Muscle of leg (tissue), 16 donors: ENCODE measurements at places on chromosomes 4 and X. TPM values are rescaled to one million over a fixed set of nuclear protein-coding genes. Genes with fewer than 3 reads are reported as not detected.

RIPPLY1 gene
- 0.53 TPM for total RNA-seq

PRDM5 gene
- total RNA-seq, result 25.3 TPM

PDZD4 gene
- 1.6 TPM for total RNA-seq

NEUROG2 gene
- total RNA-seq, result not detected

NPY2R gene
- under 0.01 TPM for total RNA-seq

SPATA4 gene
- 0.13 TPM for total RNA-seq

CYSLTR1 gene
- total RNA-seq, result 11.1 TPM

P2RY4 gene
- 0.09 TPM for total RNA-seq

MAGEA10 gene
- total RNA-seq, result not detected

SPIN2A gene
- 3.4 TPM for total RNA-seq

TRAPPC2 gene
- 20.9 TPM for total RNA-seq

GYPB gene
- total RNA-seq, result 5.3 TPM

RRH gene
- 0.18 TPM for total RNA-seq

ARX gene
- 1.4 TPM for total RNA-seq

GPR101 gene
- not detected for total RNA-seq

RS1 gene
- total RNA-seq, result not detected

TLR1 gene
- total RNA-seq, result 4.7 TPM

ADGRL3 gene
- total RNA-seq, result 40.7 TPM

ANOS1 gene
- total RNA-seq, result 16.7 TPM

MAGEB2 gene
- total RNA-seq, result not detected

OFD1 gene
- total RNA-seq, result 16.9 TPM

IL15 gene
- total RNA-seq, result 4.5 TPM

FGF2 gene
- 8.9 TPM for total RNA-seq

DUSP9 gene
- total RNA-seq, result 0.35 TPM
